GM12891 (cell line): ENCODE measurements at places on chromosomes 16 and 17.

DNA sequence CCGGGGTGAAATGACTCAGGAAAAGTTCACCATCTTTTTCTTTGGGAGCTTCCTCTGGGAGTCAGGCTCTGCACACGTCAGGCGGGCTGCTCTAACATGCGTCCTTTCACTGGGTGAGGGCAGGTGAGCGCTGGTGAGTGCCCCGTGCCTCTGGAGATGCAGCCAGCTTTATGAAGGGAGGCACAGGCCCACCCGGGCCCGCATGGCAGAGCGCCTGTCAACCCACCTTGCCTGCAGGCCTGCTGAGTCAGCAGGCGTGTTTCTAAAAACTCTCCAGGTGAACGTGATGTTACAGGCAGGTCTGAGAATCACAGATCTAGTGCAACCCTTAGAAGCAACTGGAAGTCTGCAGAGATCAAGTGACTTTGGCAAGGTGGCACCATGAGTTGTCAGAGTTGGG, 18.4 kb downstream of the MAP1LC3B start:
- no peak for DNase-seq

DNA sequence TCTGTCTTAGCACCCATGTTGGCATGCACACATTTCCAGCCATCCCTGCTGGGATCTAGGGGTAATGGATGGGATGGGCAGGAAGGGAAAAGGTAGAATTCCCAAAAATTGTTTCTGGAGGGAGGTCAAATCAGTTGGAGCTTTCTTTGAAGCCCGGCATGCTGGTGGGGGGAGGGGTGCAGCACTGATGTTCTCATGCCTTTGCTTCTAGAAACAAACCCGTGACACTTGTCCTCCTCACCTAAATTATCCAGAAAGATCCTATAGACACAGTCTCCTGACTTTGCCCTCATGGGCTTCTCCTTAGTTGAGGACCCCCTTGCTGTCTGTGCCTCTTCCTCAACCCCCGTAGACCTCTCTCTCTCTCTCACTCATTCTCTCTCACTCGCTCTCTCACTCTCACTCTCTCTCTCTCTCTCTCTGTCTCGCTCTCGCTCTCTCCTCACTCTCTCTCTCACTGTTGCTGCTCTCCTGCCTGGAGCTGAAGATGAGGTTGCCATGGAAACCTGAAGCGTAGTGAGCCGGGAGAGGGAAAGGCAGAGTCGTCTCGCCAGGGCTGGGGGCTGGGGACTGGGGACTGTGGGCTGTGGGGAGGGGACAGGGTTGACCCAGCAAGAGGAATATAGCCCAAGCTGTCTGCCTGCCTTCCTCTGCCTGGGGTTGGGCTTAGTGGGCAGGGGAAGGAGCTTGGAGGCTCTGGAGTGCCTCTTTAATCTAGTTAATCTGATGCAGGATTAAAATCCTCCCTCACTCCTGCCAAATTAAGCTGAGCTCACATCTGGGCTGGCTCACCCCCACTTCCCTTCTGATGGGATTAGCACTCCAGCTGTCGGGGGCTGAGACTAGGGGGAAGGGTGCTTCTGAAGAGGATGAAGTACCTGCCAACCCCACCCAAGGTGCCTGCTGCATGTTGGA, 16.1 kb downstream of the LASP1 start:
- no peak for DNase-seq

DNA sequence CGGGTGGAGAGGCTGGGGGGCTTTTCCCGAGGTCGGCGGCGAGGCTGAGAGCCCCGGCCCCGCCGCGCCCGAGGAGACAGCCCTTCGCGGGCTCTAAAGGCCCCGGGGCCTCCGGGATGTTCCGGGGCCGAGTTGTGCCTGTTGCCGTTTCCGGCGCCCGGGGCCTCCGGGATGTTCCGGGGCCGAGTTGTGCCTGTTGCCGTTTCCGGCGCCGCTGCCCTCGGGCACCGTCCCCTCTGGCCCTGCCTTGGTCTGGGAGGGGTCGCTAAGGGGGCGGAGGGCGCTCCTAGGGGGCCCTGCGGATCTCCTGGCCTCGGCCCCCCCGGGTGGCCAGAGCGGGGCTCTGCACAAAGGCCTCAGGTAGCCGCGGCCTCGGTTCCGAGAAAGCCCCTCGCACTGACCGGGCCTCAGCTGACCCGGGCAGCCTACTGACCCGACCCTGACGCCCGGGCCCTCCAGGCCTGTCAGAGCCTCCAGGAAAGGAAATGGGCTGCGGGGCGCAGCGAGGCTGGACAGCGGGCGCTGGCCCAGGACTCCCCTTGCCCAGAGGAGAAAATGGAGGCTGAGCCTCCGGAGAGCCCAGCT, 24.2 kb downstream of the ACTG1 start:
- DNase-seq, result no peak

DNA sequence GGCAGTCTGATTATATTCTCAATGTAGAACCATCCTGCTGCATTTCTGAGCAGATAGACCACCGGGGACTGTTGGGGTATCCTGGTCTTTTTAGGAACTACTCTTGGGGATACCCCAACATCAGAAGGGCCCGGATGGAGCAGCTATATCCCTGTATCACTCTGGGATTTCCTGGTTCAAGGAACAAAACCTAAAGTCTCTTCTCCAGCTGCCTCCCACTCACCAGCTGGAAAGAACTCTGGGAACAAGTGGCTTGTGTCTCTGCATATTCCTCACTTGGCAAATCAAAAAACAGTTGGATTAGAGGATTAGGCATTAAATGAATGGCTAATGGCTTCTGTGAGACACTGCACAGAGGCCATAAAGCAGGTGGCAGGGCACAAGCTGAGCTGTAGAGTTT, 62.3 kb upstream of the HS3ST2 start:
- no peak for DNase-seq

DNA sequence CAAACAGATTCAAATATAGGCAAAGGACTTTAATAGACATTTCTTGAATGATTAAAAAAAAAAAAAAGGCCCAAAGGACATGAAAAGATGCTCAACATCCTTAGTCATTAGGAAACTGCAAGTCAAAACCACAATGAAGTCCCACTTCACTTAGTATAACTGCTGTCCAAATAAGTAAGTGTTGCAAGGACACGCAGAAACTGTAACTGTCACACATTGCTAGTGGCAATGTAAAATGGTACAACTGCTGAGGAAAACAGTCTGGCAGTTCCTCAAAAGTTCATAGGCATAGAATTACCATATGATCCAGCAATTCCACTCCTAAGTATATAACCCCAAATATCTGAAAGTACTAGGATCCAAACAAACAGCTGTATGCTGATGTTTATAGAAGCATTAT, 112.7 kb downstream of the BRIP1 start:
- no peak for DNase-seq

DNA sequence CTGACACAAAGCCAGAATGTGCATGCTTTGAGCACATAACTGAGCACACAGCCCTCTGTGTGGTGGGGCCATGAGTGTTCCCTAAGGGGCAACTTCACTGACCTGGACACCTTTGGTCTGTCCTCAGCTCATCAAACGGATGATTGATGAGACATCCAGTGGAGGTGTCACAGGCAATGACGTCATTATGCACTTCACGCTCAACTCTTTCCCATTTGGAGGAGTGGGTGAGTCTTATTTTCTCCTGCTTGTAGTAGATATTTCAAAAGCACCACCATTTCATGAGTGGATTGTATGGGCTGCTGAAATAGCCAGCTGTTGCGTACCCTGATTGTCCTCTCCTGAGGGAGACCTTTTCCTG, 16.2 kb downstream of the ALDH3A2 start:
- DNase-seq, result no peak

DNA sequence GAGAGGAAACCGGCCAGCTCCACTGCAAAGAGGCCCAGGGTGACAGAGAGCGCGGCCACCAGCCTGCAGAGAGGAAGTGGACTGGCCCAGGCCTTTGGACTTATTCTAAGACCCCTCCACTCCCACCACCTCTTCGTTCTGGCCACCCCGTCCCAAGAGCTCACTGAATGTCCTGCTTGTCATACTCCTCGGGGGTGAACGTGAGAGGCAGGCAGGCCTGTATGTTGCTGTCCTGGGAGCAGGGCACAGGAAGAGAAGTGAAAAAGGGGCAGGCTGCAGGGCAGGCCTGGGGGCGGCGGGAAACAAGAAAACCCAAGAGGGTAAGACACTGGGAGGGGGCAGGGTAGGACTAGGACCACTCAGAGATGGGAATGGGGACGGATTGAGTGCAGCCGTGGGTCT, 384 bp downstream of the TMEM107 start:
- no peak for DNase-seq

DNA sequence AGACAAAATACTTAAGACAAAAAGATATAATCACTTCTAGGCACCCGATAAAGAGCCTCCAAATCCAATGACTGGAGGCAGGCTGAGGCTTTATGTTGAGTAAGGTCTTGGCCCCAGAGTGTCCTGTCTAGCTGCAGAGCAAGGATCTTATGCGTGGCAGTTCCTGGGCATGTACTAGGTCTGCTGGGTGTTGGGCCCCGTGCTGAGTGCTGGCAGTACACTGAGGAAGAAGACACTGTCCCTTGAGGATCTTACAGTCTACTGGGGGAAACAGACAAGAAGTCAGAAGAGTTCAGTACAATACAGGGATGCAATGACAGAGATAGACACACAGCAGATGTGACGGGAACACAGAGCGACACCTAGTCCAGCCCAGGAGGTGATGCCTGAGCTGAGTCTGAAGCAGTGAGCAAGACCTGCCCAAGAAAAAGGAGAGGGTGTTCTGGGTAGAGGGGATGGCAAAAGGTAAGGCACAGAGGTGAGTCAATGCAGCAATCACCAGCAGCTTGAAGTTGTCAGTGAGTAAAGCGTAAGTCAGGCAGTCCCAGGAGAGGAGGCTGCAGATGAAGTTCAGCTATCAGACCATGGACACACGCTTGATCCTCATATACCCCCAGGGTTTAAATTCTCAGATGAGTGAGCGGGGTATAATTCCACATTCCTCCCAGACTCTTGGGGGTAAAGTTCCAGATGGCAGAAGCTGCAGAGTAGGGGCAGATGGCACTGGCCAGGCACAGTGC, 18.1 kb downstream of the MAP3K14 start:
- no peak for DNase-seq

GRCh38 chr16:53123747-53124146, 69.0 kb downstream of the CHD9 start:
- no peak for DNase-seq

DNA sequence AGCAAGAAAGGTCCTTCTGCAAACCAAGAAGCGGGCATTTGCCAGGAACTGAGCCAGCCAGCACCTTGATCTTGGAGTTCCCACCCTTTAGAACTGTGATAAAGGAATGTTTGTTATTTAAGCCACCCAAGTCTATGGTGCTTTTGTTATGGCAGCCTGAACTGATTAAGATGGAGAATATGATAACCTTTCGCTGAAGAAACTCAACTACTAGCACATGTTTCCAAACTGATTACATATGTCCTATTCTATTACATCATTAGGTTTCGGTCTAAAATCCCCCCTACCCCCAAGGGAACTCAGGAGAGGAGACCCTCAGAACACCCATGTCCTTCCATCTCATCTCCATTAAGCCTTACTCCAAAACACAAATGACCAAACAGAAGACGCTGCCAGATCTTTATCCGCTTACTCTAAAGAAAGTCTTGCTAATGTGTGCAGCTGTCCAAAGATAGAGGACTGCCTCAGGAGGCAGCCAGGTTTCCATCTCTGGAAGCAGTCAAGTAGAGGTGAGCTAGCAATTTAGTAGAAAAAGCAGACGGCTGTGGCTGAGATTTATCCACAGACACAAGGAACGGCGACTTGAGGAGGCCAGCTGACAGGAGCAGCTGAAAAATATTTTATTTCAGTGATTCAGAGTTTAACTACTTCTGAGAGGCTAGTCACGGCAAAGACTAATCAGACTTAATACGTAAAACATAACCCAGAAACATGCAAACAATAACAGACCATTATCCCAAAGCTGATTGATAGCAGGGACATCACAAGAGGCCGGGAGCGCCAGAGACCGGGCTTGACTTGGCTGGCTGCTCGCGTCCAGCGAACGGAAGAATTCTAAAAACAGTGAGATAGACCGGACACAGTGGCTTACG, 611.4 kb upstream of the CDH5 start:
- DNase-seq, result no peak

GRCh38 chr17:58692239-58693055, at the start of gene RAD51C:
TSS of gene RAD51C (plus strand) at chr17:58692602. CDS start at chr17:58692644, 42 bp downstream.
- DNase-seq, result peak; percentile 80

DNA sequence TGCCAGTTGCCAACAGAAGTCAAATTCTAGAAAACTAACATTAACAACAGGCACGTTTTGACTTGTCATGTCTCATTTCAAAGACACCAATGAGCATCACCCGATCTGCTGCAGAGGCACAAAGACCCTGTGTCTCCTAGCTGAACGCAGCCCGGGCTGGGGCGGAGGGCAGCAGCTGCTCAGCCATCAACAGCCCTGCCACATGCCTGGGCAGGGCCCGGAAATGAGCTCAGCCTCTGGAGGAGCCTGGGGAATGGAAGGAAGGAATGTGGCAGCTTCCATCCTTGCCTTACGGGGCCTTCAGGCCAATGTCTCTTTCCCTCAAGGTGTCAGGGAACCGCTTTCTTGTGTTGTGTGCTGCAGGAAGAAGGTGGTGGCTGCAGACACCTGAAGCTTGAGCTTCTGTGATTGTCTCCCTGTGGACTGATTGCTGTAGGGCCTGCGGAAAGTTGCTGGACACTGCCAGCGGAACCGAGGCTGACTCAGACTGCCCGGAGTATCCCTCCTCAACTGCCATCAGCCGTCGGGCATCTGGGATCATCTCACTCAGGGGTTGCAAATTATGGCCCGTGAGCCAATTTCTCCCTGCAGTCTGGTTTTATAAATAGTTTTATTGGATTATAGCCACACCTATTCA, 7.3 kb downstream of the CDH13 start:
- no peak for DNase-seq

GRCh38 chr17:6376931-6377361, 58.0 kb downstream of the AIPL1 start:
- no peak for DNase-seq

- DNase-seq, result no peak
Observed at GRCh38 chr17:73614256-73614655, 30.0 kb downstream of the SDK2 start.

- DNase-seq, result peak; percentile 89
Observed at GRCh38 chr17:41864836-41865595, at the start of gene KLHL11. TSS of gene KLHL11 (minus strand) at chr17:41865423. CDS start at chr17:41865370, 53 bp downstream.

GRCh38 chr17:1485423-1486376, 6.8 kb downstream of the MYO1C start:
- DNase-seq, result peak; percentile 75

GRCh38 chr16:67820608-67821259, 14.0 kb downstream of the TSNAXIP1 start:
- no peak for DNase-seq

DNA sequence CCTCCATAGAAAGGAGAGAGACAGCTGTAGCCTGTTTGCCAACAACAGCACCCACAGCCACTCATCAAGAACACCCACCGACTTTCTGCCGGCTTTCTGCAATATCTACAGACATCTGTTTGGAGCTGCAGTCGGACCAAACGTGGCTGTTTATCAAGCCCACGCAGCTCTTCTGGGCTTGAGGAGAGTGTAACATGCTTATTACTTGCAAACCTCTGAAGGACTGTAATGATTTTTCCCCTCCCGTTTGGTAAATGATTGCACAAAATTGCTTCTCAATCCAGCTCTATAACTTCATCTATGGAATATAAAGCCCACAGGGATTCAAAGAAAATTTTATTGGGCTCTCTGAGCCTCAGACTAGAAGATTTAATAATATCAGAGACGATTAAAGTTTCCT, 100.5 kb downstream of the VAT1L start:
- no peak for DNase-seq

- DNase-seq, result no peak
Observed at GRCh38 chr16:81637336-81638235, 141.5 kb upstream of the PLCG2 start.
